ENCODE measurements at places on chromosomes 4 and X.

DNA sequence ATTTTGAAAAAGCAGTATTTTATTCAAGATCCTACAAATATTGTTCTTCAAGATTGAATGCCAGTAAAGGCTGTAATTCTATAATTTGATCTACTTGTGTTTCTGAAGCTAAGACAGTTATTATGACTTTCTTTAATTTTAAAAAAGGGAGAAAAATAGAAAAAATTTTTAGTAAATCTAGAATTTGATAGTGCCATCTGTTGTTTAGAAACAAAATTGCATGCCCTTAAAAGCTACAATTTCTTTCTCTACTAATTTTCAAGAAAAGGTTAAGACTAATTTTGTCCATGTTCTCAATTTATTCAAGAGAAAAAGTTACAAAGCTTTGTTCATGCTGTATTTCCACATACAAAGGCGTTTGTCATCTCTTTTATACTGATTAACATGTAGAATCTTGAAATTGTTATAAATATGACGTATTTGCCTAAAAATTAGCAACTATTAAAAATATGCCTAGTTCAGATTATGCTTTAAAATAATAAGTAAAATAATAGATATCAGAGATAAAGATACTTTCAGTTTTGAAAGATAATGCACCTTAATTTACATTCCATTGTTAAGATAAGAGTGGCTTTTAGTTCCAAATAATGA, 25.6 kb upstream of the MMRN1 start:
- no peak for DNase-seq

DNA sequence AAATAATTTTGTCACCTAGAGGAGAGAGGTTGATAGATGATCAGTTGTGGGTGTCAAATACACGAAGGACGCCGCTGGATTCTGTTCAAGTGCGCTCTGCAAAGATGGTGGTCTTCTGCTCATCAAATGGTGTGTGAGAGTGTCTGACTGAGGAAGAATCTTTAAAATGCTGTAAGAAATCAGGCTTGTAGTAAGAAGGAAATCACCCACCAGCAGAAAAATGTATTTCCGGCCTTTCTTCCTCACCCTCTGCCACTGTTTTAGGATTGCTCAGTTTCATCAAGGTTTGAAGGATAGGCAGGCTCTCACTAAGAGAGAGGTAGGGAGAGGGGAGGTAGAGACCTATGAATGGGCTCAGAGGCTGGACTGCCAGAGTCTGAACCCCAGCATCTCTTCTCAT, 28.7 kb downstream of the RHOH start:
- DNase-seq = no peak

- no peak for DNase-seq
Measured at GRCh38 chr4:102061133-102061532, 270.6 kb downstream of the BANK1 start.

- DNase-seq = no peak
Measured at GRCh38 chrX:13377550-13377934, 57.7 kb upstream of the ATXN3L start.

DNA sequence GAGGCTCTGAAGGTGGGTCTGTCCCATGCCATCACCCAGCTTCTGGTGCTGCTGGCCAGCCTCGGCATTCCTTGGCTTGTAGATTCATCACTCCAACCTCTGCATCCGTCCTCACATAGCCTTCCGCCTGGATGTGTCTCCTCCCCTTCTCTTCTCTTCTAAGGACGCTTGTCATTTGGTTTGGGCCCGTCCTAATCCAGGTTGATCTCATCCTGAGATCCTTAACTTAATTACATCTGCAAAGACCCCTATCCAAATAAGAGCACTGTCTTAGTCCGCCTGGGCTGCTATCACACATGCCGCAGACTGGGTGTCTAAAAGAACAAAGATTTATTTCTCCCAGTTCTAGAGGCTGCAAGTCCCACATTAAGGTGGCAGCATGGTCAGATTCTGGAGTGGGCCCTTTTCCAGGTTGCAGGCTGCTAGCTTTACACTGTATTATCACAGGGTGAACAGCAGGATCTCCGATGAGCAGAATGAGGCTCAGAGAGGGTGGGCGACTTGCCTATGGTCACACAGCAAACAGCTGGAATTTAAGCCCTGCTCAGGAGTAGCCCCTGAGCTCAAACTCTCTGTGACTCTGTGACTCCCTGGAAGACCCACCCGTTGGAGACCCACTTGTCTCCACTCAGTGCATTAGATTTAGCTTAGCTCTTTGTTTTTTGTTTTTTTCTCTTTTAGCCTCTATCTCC, 113.1 kb downstream of the STK32B start:
- DNase-seq = no peak

DNA sequence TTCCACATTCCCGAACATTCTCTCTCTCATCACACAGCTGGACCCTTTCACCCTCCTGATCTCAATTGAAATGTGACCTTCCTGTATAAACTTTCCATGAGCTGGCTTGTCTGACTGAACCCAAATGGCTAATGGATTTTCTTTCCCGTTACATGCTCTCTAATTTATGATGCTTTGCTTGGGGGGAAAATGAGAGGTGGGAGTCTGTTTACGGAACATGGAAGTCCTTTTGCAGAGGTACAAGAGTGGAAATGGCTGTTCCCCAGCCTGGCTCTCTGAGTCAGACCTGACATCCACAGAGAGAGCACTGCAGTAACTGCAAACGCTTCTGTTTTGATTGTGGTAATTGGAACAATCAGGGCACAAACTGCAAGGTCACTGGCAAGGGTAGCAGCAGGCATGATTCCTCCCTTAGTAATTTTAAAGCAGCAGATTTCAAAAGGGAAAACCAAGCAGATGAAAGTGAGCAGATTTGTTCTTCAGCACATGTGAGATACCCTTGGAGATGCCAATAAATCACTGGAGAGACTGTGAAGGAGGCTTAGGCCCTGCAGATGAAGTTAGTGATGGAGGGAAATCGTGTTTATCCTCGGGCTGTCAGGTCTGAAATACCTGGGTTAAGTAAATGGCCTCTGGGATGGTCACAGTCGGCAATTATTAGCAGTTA, 83.9 kb downstream of the SNCA start:
- DNase-seq = no peak

- no peak for DNase-seq
Measured at GRCh38 chrX:8089141-8089540, 81.9 kb downstream of the VCX2 start.

All from amygdala (tissue), 56 donors.